ENCODE measurements at places on chromosomes 11 and 22.

GRCh38 chr11:107957109-107957588 lies 28.9 kb downstream of the RAB39A start:
- DNase-seq, result no peak

DNA sequence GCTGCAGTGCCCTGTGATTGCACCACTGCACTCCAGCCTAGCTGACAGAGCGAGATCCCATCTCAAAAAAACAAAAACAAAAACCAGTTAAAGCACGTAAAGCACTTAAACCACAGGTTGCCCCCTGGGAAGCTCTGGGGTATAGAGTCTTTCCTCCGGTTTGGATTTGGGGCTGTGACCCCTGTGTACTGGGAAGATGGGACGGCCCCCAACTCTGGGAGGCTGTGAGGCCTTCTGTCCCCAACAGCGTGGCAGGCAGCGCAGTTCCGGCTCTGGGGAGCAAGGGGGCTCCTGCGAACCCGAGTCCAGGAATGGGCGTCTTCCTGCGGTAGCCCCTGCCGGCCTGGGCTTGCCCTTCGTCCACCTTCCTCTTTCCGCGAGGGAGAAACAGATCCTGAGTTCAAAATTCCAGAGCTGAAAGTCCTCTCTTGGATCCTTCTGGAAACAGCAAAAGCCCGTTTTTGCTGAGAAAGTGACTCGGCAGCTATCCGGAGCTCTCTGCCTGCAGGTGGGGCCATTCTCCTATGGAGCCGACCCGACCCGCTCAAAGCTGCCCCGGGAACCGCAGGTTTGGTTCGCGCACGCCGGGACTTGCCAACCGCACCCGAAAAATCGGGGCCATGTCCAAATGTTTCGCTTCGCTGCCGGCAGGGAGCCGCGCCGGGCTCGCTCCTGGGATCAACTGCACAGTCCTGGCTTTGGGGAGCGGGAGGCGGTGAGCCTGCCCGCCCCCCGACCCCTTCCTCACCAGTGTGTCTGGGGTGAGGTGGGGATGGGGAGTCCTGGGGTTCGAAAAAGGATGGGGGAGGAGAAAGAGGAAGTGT lies 36.3 kb upstream of the POLA2 start:
- DNase-seq, result peak; percentile 92

DNA sequence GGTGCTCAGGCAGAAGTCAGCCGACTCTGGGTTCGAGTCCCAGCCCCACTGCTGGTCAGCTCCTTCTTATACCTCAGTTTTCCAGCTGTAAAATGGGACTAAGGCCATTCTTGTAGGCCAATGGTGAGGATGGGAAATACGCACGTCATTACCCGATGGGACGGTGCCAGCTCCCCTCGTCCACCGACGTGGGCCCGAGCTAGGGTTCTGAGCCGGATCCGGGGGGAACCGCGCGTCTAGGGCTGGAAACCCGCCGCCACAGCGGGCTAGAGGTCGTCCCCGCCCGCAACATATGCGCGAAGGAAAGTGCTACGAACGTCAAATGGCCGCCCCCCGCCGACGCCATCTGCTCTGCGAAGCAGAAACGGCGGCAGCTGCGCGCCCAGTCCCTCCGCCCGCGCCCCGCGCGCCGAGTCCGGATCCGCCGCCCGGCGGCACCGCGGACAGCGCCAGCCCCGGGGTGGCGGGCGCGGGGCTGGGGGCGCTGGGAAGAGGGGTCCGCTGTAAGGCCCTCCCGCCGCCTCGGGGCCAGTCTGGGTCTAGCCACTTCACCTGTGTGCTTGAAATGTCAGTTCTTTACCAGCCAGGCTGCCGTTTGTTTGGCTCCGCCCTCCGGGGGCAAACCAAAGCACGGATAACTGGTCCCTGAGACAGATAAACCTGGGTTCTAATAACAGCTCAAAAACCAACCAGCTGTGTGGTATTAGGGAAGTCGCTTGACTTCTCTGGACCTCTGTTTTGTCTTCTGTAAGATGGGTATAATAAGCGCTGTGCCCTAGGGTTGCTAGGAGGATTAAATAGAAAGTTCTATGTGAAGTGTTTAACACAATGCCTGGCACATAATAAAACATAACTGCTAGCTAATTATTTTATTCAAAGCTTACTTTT lies 103.5 kb upstream of the RCN1 start:
- DNase-seq, result peak; percentile 84

DNA sequence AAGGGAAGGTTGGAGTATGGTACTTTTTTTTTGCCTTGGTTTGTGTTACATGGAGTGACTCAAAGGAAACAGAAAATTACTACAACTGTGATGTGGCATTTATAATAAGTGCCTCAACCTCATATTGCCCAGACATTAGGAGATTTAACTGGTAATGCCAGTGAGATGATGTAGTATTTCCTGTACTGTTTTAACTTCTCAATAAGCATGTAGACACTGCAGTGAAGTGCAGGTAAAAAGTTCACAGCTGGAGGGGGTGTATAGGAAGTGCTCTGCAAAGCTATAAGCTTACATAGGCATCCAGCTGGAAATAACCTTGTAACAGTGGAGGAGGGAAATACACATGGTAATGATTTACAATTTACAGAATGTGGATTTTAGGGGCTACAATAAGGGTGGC lies 138.2 kb upstream of the MTMR2 start:
- no peak for DNase-seq

DNA sequence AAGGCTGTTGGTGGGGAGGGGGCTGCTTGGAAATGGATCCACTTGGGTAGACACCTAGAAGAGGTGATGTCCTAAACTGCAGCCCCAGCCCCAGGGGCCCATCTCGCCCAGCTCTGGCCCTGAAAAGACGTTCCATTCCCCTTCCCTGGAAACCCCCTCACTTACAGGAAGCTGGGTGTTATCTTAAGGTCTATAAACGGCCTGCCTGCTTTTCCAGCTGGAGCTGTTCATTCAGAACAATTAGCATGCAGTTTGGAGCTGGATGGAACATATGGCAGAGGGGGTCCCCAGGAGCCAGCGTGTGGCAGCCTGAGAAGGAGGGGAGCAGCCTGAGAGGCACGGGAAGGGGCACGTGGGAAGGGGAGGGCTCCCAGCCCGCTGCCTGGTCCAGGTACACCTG lies 139.6 kb downstream of the PKNOX2 start:
- DNase-seq, result no peak

DNA sequence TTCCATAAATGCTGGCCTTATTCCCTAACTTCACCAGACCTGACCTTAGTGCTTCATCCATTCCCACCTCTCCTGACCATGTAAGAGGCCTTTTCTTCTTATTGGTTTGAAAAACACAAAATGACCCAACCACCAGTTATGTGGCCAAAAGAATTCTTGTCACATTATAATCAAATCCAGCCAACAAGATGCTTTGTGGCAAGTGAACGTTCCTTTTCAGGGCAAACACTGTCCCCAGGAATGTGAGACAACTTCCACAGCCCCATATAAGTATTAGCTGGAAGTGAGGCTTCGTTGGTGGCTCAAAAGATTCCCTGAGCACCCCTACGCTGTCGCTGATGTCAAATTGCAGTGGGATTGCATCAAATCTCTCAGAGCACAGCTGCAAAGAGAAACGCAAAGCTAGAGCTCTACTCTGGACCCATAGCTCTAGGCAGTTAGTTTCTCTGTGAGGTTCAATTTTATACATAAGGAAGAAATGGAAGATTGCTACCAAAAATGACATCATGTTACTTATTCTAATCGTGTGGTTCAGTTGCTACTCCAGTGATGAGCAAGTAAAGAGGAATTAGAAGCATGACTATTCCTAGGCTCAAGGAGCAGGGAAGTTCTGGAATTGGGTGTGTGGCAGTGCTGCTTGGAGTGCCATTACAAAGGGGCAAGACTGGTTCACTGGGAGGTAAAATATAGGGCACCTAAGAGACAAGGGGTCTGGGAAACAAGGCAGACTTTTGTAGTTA lies 26.1 kb downstream of the GLYATL1 start:
- DNase-seq, result no peak

DNA sequence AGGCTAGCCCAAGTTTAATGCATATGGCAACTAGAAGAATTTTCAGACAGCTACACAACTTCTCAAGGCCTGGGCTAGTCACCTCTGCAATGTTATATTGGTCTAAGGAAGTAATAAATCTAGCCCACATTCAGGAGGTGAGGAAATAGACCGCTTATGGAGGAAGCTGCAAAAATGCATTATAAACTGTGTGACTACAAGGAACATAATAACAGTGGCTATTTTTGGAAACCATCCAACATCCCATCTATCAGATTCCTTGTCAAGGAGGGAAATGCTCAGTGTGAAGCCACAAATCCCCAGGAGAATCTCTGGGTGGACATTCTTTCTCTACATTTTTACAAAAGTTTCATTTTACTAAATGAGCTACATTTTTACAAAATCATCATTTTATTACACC lies 76.1 kb downstream of the BBOX1 start:
- no peak for DNase-seq

Data from H7 (cell line).